RPMI7951 (cell line): ENCODE measurements at places on chromosomes 11 and 22.

GRCh38 chr22:30241576-30242371 is 4.8 kb downstream of the LIF start:
- no peak for DNase-seq

- no peak for DNase-seq
Observed at GRCh38 chr22:33274214-33275072, 216.3 kb upstream of the SYN3 start.

- DNase-seq = no peak
Observed at GRCh38 chr11:39932966-39933365, 1526.5 kb downstream of the LRRC4C start.

DNA sequence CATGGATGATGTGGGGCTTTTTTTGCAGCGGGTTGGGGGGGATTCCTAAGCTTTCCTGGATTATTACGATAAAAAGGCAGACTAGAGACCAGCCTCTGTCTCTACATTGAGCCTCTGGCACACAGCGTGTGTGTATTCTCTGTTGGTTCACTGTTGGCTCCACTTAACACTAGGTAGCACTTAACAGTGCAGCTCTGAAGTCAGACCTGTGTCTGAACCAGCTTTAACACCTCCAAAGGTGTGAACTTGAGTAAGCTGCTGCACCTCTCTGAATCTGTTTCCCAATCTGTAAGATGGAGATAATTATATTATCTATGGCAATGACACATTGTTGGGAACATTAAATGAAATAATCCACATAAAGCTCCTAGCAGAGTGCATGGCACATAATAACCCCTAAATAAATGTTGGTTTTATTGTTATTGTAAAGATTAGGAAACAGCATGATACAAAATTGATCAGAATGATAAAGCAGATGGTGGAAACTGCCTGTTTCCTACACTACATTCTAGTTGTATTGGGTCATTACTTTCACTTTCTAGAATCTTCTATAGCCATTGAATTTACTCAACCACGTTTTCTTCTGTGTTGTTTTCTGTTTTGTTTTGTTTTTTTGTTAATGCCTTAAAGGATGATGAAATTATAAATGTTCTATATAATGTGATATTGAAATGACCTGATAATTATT is 108.4 kb downstream of the ARL14EP start:
- DNase-seq = no peak

DNA sequence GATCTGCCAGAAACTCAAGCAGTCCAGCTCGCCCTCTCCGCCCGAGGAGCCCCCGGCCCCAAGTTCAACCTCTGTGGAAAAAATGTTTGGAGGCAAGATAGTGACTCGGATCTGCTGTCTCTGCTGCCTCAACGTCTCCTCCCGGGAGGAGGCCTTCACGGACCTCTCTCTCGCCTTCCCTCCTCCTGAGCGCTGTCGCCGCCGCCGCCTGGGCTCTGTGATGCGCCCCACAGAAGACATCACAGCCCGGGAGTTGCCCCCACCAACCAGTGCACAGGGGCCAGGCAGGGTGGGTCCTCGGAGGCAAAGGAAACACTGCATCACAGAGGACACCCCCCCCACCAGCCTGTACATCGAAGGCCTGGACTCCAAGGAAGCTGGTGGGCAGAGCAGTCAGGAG is 20.8 kb downstream of the USP35 start:
- no peak for DNase-seq

- no peak for DNase-seq
Observed at GRCh38 chr11:87110443-87111131, 72.9 kb downstream of the TMEM135 start.

GRCh38 chr11:95641495-95641894 is 148.1 kb downstream of the FAM76B start:
- no peak for DNase-seq

DNA sequence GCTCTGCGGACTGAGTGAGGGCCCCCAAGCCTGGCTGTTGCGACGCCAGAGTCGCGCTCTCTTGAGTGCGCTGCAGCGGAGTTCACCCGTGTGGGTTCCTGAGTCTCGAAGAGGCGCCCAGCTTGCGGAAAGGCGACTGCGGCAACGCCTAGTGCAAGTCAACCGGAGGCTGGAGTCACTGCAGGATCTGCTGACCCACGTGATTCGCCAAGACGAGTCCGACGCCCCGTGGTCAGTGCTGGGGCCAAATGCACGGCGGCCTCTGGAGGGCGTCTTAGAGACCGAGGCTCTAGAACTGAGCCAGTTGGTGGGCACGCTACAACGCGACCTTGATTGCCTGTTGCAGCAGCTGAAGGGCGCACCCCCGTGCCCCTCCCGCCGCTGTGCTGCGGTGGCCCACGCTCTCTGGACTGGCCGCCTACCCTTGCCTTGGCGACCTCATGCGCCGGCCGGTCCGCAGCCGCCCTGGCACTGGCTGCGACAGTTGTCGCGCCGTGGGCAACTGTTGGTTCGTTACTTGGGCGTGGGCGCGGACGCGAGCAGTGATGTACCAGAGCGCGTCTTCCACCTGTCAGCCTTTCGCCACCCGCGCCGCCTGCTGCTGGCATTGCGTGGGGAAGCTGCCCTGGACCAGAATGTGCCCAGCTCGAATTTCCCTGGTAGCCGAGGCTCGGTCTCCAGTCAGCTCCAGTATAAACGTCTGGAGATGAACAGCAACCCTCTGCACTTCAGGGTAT is 32.6 kb downstream of the RRP8 start:
- DNase-seq = no peak

DNA sequence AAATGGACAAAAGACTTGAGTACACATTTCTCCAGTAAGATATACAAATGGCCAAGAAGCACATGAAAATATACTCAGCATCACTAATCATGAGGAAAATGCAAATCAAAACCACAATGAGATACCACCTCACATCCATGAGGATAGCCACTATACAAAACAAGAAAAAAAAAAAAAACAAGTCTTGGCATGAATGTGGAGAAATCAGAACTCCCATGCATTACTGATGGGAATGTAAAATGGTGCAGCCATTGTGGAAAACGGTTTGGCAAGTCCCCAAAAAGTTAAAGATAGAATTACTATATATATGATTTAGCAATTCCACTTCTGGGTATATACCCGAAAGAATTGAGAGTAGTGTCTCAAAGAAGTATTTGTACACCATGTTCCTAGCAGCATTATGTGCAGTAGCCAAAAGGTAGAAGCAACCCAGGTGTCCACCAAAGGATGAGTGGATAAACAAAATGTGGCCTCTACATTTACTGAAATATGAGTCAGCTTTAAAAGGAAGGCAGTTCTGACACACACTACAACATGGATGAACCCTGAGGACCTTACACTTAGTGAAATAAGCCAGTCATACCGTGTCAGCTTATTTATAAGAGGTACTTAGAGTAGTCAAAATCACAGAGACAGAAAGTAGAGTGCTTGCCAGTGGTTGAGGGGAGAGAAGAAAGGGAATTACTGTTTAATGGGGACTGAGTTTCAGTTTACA is 146.3 kb downstream of the WNT7B start:
- peak; percentile 61 for DNase-seq

DNA sequence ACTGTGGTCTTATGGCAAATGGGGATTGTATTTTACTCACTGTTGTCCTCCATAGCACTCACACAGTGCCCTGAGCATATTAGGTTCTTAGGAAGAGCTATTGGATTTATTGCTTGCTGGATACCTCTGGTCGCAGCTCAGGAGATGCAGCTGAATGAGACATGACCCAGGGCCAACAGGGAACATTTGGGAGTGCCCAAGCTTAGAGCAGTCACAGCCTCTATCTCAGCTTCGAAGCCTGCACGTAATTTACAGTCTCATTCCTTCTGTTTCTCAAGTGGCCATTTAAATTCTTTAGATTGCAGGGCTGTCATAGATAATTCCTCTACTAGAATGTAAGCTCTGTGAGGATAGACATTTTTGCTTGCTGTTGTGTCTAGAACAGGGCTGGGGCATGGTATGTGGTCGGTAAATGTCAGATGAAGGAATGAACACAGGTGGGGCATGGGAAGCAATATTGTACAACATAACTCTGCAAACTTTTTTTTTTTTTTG is 192.8 kb downstream of the GRIK4 start:
- DNase-seq = no peak

- DNase-seq = no peak
Observed at GRCh38 chr22:45891471-45891995, 85.4 kb downstream of the WNT7B start.

GRCh38 chr11:69449320-69450063 is 32.0 kb upstream of the LINC01488 start:
- DNase-seq = peak; percentile 99

GRCh38 chr11:35003658-35004057 is 87.2 kb downstream of the PDHX start:
- peak; percentile 12 for DNase-seq
